ENCODE measurements at places on chromosomes 4 and X.

- DNase-seq: no peak
These were observed 1091.8 kb upstream of the SLIT2 start for GRCh38 chr4:19159874-19160273.

DNA sequence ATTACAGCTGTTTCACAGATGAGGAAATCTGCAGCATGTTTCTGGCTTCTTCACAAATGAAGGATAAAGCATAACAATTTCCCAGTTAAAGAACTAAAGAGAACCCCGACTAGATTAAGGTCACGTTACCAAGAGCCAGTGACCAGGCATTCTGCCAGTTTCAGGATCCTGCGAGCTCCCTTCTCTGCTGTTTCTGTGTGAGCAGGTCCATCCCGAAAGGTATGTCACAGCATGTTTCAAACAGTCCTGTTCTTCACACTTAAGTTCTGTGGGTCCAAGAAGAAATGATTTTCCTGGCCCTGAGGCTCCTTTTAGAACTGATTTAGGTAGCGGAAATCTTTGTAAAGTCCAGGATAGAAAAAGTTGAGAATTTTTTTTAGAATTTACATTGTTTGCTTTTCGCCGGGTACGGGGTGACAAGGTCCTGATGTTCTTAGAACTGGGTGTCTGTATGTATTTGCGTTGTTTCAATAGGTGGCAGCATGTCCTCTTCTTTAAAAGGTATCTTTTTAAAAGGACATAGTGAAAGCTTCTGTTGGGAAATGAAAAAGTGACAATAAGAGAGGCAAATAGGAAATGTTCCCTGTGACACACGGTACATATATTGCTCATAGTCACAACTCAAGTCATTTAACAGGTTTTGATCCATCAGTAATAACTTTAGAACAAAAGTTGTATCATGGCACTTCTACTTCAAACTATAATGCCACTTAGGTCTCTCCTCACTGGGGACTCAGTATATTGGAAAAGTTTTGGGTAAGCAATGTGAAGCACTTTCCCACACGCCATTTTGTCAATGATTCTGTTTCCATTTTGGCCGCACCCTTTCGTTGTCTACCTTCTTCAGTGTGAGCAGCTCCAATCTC is 18.4 kb downstream of the IL21 start:
- peak; percentile 88 for DNase-seq

DNA sequence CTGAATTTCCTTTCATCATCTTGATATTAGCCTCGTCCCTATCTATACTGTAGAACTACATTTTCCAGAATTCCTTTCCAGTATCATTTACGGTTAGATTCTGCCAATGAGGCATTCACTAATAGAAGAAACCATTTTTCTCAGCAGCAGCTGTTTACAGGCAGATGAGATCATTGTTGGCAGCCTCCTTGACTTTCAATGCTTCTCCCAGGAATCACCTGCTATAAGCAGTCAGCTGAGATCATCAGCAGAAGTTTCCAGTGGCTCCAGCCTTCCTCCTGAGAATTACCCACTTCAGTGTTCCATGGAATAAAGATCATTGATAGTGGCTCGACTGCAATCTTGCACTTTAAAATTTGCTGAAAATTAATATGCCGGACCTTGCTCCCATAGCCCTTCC is 157.3 kb upstream of the TET2 start:
- no peak for DNase-seq

DNA sequence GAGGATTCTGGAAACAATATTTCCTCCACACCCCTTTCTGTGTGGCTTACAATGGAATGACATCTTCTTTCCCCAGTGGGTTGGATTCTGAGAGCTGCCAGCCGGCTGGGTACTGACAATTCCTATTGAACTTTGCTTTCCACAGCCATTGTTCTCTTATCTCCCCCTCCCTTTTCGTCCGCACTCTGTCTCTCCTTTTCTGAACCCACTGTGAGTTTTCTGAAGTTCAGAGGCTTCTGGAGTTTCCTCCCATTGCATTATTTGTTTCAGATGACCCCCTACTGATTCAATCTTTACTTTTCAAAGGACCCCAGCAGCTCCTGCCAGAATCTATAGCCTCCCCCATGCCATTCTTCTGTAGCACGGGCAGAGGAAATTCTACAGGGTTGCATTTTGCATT is 10.4 kb downstream of the SMPX start:
- DNase-seq: no peak

DNA sequence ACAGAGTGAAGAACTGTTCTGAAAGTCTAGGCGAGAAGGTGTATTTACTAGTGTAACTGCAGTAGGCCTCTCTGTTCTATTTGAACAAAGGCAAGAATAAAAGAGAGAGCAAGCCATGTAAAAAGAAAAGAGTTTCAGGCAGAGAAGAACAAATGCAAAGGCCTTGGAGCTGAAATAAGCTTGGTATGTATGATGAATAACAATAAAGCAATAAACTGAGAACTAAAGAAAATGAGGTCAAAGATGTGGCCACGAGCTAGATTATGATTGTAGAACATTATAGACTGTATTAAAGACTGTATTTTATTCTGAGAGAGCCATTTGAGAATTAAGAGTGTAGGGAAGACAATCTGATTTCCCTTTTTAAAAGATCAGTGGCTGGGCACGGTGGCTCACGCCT is 160.5 kb downstream of the LRBA start:
- DNase-seq: no peak

DNA sequence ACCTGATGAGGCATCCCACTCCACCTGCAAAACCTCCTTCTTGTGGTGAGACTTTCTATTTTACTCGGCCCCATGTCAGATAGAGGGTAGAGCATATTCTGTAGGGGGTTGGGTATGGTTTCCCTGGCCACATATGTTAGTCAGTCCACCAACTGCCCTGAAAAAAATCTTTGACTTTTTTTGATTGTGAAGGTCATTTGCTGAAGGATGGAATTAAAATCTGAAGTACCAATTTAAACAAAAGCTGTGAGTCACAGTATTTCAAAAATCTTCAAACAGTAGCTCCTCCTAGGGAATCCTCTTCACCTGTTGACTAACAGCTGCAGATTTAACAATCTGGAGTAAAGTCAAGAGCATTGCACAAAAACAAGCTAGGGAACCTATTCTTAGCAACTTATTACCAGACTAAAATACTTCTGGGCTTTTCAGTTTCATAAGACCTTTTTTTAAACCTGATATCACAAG is 8.0 kb upstream of the CCDC110 start:
- no peak for DNase-seq

DNA sequence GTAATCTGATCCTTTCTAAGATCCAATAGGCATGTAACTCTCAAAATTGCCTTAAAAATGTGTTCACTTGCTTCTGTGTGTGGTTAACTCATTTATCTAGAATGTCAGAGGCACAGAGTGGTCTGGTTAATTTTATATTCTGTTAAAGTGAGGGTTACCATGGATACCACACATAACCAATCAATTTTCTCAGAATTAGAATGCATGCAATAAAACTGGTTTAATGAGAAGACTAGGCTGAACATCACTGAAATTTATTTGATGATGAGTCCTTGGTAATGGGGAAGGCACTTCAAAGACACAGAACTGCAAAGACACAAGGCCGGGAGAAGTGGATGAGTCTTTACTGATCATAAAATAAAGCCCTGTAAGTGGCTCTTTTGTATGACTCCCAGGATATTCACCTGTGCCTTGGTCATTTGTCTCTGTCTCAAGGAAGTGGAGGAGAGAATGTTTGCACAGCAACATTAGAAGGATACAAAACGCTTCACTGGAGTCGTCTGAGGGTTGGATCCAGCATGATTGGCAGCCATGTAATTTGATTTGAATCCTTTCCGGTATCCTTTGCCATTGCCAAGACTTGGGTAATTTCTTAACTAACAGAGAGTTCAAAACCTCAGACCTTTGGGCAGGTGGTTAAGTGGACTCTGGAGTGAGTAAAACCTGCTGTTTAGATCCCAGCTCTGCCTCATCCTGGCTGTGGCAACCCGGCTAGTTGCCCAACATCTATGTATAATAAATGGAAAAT is 94.0 kb upstream of the RBPJ start:
- no peak for DNase-seq

- no peak for DNase-seq
These were observed 183.2 kb upstream of the CASK start for GRCh38 chrX:42106556-42106955.
